Suprapubic skin (tissue), 4 donors: ENCODE measurements at places on chromosomes 11 and 22.

GRCh38 chr22:50694766-50695420, 22.3 kb downstream of the SHANK3 start:
- H3K36me3 ChIP-seq = no peaks in the 10 kb centered on the region
- no peak overlapping the region for H3K4me3 ChIP-seq
- peaks cover 4% of the 10 kb centered on the region for H3K27me3 ChIP-seq
- peaks cover 32% of the 10 kb centered on the region for H3K4me1 ChIP-seq
- H3K27ac ChIP-seq = no peak overlapping the region
- DNase-seq = peak; percentile 75

GRCh38 chr11:91871791-91872190, 352.8 kb upstream of the FAT3 start:
- no peak overlapping the region for H3K4me3 ChIP-seq
- H3K4me1 ChIP-seq = no peaks in the 10 kb centered on the region
- no peak for DNase-seq
- H3K27me3 ChIP-seq = no peaks in the 10 kb centered on the region
- no peaks in the 10 kb centered on the region for H3K36me3 ChIP-seq

GRCh38 chr11:100061006-100061405, 626.1 kb upstream of the ARHGAP42 start:
- H3K4me3 ChIP-seq = no peak overlapping the region
- no peaks in the 10 kb centered on the region for H3K36me3 ChIP-seq
- no peaks in the 10 kb centered on the region for H3K27me3 ChIP-seq
- no peak for DNase-seq
- H3K27ac ChIP-seq = no peak overlapping the region
- H3K4me1 ChIP-seq = no peaks in the 10 kb centered on the region

DNA sequence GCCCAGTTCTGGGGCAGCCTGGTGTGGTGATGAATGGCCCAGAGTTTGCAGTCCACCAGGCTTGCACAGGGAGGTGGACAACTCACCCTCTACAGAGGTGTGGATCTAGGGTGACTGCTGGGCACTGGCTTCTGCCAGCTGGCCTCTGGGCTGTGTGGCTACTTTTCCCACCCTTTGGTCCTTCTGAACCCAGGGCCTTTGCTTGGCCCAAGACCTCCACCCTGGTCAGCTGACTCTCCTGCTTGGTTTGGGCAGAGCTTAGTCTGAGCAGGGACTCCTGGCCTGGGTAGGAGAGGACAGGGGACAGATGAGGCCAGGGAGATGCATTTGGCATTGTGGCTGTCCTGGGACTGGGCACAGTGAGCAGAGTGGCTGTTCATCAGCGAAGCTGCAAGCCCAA, 83.0 kb upstream of the SHANK2 start:
- H3K4me1 ChIP-seq = peaks cover 8% of the 10 kb centered on the region
- peaks cover 16% of the 10 kb centered on the region for H3K27me3 ChIP-seq
- H3K27ac ChIP-seq = no peak overlapping the region
- peak; percentile 48 for DNase-seq
- no peaks in the 10 kb centered on the region for H3K36me3 ChIP-seq

DNA sequence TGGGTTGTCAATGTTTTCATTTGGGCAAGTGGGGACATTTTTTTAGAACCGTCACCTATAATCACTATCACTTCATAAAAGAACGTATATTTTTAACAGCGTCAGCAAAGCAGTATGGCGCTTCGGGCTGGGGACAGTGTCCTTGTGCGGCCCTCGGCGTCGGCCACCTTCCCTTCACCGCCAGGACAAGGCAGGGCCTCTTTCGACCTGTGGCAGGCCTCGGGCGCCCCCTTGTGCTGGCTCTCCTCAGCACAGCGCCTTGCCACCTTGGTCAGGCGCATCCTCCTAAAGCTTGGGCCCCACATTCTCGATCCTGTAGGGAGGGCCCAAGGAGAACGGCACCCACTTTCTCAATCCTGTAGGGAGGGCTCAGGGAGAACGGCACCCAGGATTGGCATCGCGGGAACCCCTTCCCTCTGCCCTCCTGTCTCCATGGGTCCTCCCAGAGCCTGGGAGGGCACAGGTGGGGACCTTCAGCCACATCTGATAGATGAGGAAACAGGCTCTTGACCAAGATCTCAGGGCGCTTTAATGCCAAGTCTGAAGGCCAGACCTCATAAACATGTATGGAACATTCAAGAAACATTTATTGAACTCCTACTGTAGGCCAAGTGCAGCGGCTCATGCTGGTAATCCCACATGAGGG, 11.5 kb upstream of the FADD start:
- H3K4me1 ChIP-seq = peaks cover 2% of the 10 kb centered on the region
- H3K27me3 ChIP-seq = no peaks in the 10 kb centered on the region
- no peak overlapping the region for H3K4me3 ChIP-seq
- no peaks in the 10 kb centered on the region for H3K36me3 ChIP-seq

- no peak overlapping the region for H3K4me3 ChIP-seq
- no peaks in the 10 kb centered on the region for H3K27me3 ChIP-seq
- H3K27ac ChIP-seq = no peak overlapping the region
- DNase-seq = no peak
- no peaks in the 10 kb centered on the region for H3K4me1 ChIP-seq
Measured at GRCh38 chr22:44437216-44438055, 60.6 kb downstream of the RTL6 start.

GRCh38 chr11:44051171-44051570, 3.4 kb downstream of the ACCSL start:
- H3K27me3 ChIP-seq = no peaks in the 10 kb centered on the region
- DNase-seq = no peak
- H3K36me3 ChIP-seq = no peaks in the 10 kb centered on the region
- H3K4me1 ChIP-seq = no peaks in the 10 kb centered on the region
- no peak overlapping the region for H3K4me3 ChIP-seq

- peaks cover 14% of the 10 kb centered on the region for H3K36me3 ChIP-seq
- H3K4me3 ChIP-seq = no peak overlapping the region
- H3K4me1 ChIP-seq = no peaks in the 10 kb centered on the region
- no peaks in the 10 kb centered on the region for H3K27me3 ChIP-seq
Measured at GRCh38 chr11:108525161-108525560, 27.0 kb upstream of the POGLUT3 start.

- H3K36me3 ChIP-seq = no peaks in the 10 kb centered on the region
- no peaks in the 10 kb centered on the region for H3K4me1 ChIP-seq
- H3K27me3 ChIP-seq = no peaks in the 10 kb centered on the region
Measured at GRCh38 chr11:16440136-16440535, 83.8 kb upstream of the SOX6 start.

DNA sequence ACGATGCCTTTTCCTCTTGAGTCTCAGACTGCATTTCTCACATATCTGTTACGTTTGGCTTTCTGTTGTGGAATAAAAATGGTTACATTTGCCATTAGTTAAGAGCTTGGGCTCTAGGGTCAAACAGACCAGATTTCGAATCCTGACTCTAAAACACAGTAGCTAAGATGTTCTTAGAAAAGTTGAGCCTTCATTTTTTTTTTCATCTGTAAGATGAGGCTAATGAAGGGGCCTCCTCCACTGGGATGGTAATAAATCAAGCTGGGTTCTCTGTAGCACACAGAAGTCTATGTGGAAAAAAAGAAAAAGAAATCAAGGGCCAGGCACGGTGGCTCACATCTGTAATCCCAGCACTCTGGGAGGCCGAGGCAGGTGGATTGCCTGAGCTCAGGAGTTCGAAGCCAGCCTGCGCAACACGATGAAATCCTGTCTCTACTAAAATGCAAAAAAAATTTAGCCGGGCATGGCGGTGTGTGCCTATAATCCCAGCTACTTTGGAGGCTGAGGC, 49.9 kb upstream of the CAPRIN1 start:
- no peak overlapping the region for H3K4me3 ChIP-seq
- no peaks in the 10 kb centered on the region for H3K36me3 ChIP-seq
- no peaks in the 10 kb centered on the region for H3K27me3 ChIP-seq
- H3K27ac ChIP-seq = no peak overlapping the region
- no peak for DNase-seq
- peaks cover 14% of the 10 kb centered on the region for H3K4me1 ChIP-seq

GRCh38 chr22:24325105-24325757, 54.6 kb downstream of the SPECC1L start:
- H3K36me3 ChIP-seq = peaks cover 56% of the 10 kb centered on the region
- no peak for DNase-seq

DNA sequence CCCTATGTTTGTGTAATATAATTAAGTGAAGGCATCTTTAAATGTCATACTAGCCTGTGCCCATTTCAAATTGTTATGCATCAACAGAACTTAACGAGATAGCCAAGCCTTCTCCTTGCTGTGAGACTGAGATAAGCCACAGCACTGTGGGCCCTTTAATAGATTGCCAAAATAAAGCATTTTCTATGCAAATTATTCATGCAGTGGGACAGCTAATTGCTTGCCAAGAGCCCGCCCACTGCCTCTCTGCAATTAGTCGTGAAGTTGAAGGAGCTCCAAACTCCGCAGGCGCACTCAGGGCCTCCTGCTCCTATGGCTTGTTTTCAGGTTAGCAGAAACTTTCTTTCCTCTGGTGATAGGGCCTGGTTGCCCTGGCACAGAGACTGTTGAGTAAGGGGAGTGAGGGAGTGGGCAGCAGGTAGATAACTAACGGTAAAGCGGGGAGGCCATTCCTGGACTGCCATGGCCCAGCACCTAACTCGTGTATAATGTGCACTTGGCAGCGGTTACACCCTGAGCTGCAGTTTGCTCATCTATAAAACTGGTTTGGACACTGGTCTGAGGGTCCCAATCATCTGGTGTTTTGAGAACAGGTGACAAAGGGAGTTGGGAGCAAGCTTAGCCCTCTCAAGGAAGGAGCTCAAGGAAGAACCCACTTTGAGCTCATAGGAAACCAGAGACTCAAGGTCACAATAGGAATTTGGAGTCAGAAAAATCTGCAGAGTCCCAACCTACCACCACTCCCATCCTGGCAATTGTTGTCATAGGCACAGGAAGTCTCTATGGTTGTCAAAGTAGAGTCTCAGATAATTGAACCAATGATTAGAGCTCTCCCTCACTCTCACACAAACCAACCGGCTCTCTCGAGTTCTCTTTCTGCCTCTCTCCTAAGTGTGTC, 33.9 kb upstream of the RIC3 start:
- no peak overlapping the region for H3K4me3 ChIP-seq
- DNase-seq = no peak
- no peaks in the 10 kb centered on the region for H3K36me3 ChIP-seq
- H3K4me1 ChIP-seq = peaks cover 7% of the 10 kb centered on the region
- peaks cover 10% of the 10 kb centered on the region for H3K27me3 ChIP-seq

DNA sequence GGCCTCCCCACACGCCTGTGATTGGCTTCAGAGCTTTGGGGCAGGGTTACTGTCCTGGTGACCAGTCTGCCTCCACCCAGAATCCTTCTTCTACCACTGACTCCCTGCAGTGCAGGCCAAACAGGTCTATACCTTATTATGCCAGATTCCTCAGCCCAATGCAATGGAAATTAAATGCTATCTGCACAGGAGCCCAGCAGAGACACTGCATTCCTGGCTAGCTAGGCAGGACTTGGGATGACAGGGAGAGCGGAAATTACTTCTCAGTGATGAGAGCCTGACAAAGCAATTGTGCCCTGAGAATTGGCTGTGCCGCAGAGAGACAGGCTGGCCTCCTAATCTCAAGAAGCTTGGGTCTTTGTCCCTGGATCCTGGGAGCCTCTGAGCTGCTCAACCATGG, 143.8 kb upstream of the NCAM1 start:
- no peak for DNase-seq
- H3K27ac ChIP-seq = no peak overlapping the region
- no peaks in the 10 kb centered on the region for H3K27me3 ChIP-seq
- H3K4me1 ChIP-seq = no peaks in the 10 kb centered on the region
- no peaks in the 10 kb centered on the region for H3K36me3 ChIP-seq
- no peak overlapping the region for H3K4me3 ChIP-seq

GRCh38 chr11:105781807-105782206, 171.9 kb downstream of the GRIA4 start:
- no peak for DNase-seq
- no peaks in the 10 kb centered on the region for H3K27me3 ChIP-seq
- no peak overlapping the region for H3K27ac ChIP-seq
- no peaks in the 10 kb centered on the region for H3K36me3 ChIP-seq

DNA sequence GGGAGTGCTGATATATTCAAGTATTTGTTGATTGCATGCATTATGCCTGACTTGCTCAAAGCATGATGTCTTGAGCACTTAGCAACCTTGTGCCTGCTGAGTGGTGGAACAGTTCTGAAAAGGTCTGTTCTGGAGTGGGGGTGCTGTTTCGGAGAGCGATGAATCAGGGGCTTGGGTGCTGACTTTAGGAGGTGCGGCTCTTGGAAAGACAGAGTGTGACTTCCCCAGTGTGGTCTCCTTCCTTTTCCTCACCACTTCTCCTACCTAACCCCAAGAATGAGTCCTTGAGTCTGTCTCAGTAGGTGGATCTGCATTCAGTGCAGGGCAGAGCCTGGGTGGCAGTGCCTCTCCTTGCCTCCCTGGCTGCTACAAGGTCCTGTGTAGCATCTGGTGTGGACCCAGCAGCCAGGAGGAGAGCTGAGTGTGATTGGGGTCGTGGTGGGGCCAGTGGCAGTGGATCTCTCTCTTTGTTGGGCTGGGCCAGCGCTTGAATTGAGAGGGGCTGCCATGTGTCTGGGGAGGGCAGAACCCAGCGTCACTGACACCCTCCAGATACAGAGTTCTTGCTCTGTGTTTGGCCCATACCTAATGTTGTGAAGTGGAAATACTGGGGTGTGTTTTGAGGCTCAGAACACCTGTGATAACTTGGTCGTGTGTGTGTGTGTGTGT, 35.9 kb downstream of the ST3GAL4 start:
- no peaks in the 10 kb centered on the region for H3K36me3 ChIP-seq
- H3K4me1 ChIP-seq = peaks cover 58% of the 10 kb centered on the region
- DNase-seq = no peak
- H3K27me3 ChIP-seq = no peaks in the 10 kb centered on the region
- peak overlapping the region; percentile 51 for H3K27ac ChIP-seq
- H3K4me3 ChIP-seq = no peak overlapping the region

DNA sequence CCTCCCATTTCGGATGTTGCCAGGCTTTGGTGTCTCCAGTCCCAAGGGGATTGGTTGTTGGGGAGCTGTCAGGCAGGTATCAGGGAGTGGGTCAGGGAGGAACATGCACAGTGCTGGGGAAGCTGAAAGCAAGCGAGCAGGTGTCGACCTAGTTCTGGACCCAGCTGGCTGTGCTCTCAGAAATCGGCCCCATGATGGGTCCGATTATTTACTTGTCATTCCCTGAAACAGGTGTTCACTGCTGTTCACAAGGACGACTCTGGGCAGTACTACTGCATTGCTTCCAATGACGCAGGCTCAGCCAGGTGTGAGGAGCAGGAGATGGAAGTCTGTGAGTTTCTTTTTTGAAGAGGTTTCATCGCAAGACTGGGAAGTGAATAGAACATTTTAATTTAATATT, 76.8 kb downstream of the JAM3 start:
- no peaks in the 10 kb centered on the region for H3K4me1 ChIP-seq
- no peak overlapping the region for H3K4me3 ChIP-seq
- no peak for DNase-seq

GRCh38 chr22:48402591-48403031, 1425.1 kb downstream of the BRD1 start:
- no peaks in the 10 kb centered on the region for H3K27me3 ChIP-seq
- H3K36me3 ChIP-seq = no peaks in the 10 kb centered on the region
- DNase-seq = peak; percentile 67
- no peaks in the 10 kb centered on the region for H3K4me1 ChIP-seq
- no peak overlapping the region for H3K4me3 ChIP-seq

- H3K36me3 ChIP-seq = no peaks in the 10 kb centered on the region
- no peaks in the 10 kb centered on the region for H3K27me3 ChIP-seq
- H3K27ac ChIP-seq = no peak overlapping the region
- H3K4me3 ChIP-seq = no peak overlapping the region
- no peak for DNase-seq
- H3K4me1 ChIP-seq = no peaks in the 10 kb centered on the region
Measured at GRCh38 chr11:5197536-5197935, 2.9 kb downstream of the OR51V1 start.

- no peaks in the 10 kb centered on the region for H3K4me1 ChIP-seq
- no peaks in the 10 kb centered on the region for H3K27me3 ChIP-seq
- H3K4me3 ChIP-seq = no peak overlapping the region
- peaks cover 70% of the 10 kb centered on the region for H3K36me3 ChIP-seq
Measured at GRCh38 chr22:25176175-25176574, 23.5 kb upstream of the CRYBB3 start.

GRCh38 chr11:1488575-1489180, 2.1 kb upstream of the MOB2 start:
- H3K27me3 ChIP-seq = no peaks in the 10 kb centered on the region
- no peak for DNase-seq
- peaks cover 3% of the 10 kb centered on the region for H3K36me3 ChIP-seq
